GM04503 (cell line): ENCODE measurements at places on chromosomes 12 and 14.

GRCh38 chr14:38108681-38109080 is 99.0 kb upstream of the SSTR1 start:
- peak; percentile 94 for DNase-seq

DNA sequence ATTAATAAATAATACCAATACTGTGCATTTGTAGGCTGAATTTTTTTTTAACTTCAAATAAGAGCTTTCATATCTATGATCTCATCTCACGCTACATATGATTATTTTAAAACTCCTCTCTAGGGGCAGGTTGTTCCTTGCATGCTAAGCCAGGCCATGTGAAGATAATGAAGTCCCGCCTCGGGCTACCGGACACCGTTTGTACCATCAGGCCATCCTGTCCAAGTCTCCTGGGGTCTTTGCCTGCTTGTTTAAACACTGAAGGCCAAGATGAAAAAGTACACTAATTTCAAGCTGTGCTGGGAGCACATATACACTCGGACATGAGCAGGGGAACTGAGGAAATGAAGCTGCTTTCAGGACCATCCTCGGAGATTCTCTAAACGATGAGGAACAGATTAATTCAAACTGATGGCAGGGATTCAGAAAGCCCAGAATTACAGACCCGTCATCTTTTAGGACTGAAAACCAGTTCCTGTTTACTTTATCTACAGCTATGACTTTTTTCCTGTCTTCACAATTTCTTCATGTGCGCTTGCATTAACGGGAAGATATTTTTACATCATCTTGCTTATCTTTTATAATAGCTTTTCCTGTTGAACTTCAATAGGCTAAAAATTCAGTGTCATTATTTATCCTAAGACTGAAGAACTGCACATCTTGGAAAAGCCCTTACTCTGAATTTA is 6.3 kb upstream of the ABHD12B start:
- no peak for DNase-seq

GRCh38 chr12:85352016-85352415 is 72.0 kb downstream of the ALX1 start:
- no peak for DNase-seq

DNA sequence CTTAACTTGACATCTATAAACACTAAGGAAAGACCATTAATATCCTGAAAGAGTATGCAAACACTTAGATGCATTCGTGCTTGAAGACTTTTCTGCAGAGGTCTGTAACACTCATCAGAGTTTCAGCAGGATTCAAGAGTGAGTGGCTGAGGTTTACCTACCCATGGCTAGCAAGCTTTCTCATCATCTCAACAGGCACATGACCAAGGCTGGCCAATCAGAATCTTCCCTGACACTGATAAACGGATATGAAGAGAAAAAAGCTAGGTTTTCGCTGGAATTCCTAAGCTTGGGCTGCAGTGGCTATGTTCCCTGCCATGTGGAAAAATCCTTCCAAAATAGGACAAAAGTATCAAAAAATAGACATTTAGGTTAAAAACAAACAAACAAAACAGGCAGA is 162.1 kb upstream of the USP15 start:
- no peak for DNase-seq

- DNase-seq: no peak
These were observed 205.3 kb upstream of the PRICKLE1 start for GRCh38 chr12:42794806-42795205.
